ENCODE measurements at places on chromosomes 2 and 18. TPM values are rescaled to one million over a fixed set of nuclear protein-coding genes. Genes with fewer than 3 reads are reported as not detected.

DPP4 gene
- 6.9 TPM for total RNA-seq

- no peak for DNase-seq
These were observed 42.6 kb downstream of the CMPK2 start for GRCh38 chr2:6823111-6823510.

GRCh38 chr2:151767536-151767935 is 33.3 kb upstream of the NEB start:
- DNase-seq: no peak

GRCh38 chr2:20482725-20483124 is 35.9 kb downstream of the RHOB start:
- DNase-seq: no peak

GRCh38 chr2:30686000-30686399 is 121.2 kb downstream of the CAPN13 start:
- peak; percentile 47 for DNase-seq

GRCh38 chr2:127313406-127313805 is 19.5 kb upstream of the ERCC3 start:
- DNase-seq: no peak

- no peak for DNase-seq
These were observed at the start of gene REEP1 for GRCh38 chr2:86337244-86337835. Gene REEP1, minus strand, starts transcription at chr2:86337626. Its CDS starts 116 bp downstream, at chr2:86337510.

DNA sequence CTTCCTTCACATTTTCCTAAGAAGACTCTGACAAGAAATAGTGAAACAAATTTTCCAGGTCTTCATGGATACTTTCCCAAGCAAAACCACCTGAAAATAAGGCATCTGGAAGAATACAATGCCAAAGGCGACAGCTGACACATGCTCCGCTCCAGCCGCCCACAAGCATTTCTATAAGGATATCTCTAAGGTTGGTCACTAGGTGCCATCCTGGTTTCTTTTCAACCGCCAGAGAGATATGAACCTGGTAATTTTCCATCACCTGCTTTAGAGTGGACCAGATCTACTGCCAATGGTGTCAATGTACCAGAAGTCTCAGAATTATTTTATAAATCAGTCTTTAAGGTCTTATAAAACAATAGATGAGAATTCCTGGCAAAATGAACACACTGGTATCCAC is 97.2 kb downstream of the GAREM1 start:
- DNase-seq: no peak

DNAH6 gene
- total RNA-seq: 0.77 TPM

DNA sequence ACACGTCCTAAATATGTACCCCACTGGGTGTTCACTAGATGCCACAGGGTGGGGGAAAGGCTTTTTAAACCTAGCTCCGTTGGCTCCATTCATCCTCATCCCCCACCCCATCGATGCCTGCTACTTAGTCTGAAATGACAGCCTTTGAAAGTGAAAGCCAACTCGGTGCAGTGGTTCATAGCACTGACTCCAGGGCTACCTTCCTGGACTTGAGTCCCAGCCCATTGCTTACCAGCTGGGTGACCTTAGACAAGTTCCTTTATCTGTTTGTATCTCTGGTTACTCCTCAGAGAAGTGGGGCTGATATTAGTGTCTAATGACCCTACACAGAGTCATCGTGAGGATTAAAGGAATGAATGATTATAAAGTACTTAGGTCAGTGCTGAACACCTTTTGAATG is 24.4 kb downstream of the EHD3 start:
- DNase-seq: no peak

ANTXR1 gene
- 51.9 TPM for total RNA-seq

GRCh38 chr2:44063033-44063432 is 67.2 kb upstream of the LRPPRC start:
- DNase-seq: peak; percentile 12

RIOK3 gene
- total RNA-seq: 59.0 TPM

CTIF gene
- total RNA-seq: 196 TPM

- no peak for DNase-seq
These were observed 285.1 kb upstream of the HDAC4 start for GRCh38 chr2:239685965-239686364.

CDH20 gene
- total RNA-seq: 0.74 TPM

- DNase-seq: no peak
These were observed 93.8 kb downstream of the NRP2 start for GRCh38 chr2:205776139-205776538.

IL36RN gene
- total RNA-seq: not detected

DNA sequence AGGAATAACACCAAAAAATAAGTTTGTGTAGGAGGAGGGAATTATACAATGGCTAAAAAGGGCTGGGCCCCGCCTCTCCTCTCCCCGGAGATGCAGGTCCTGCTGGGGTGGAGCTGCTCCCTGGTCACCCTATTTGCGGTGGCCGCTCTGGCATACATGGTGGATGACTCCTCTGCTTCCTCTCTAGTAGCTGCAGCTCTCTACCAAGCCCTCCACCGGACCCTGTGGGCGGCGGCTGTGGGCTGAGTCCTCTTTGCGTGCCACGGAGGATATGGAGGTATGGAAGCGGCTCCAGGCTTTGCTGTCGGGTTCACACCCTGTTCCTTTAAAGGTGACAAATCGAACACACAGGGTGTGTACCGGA is 77.1 kb upstream of the SEC11C start:
- no peak for DNase-seq

DNA sequence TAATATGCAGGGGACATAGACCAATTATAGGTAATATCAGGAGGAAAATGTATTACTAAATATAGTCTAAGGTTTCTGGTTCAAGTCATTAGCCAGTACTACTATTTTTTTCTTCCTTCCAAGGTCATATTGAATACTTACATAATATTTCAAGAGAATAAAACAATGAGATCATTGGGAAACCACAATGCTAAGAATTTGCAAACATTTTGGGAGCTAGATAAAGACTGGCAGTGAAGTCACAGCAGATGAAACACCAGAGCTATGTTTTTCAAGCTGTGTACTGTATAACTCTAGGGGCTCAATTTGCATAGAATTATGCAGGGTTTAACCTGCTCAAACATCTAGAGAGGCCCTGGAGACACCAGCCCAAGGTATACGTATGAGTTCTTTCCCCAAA is 80.5 kb upstream of the KCNH7 start:
- DNase-seq: no peak

- DNase-seq: no peak
These were observed 73.6 kb downstream of the ZNF521 start for GRCh38 chr18:25278394-25278793.

DNA sequence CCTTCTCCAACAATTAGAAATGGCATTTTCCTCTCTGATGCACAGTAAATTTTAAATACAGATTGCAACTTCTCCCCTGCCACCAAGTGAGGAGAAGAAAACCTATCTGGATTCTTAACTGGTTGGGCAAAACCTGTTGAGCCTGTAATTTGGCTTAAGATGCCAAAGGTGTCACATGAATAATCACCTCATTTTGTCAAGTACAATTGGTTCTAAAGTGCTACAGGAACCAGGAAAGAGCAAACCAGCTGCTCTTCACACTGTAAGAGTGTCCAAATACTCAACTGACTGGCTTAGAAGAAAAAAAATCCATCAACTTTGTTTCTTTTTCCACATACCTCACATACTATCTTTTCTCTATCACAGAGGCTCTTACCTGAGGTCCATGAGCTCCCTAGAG is 35.4 kb downstream of the NPC1 start:
- no peak for DNase-seq

RNMT gene
- total RNA-seq: 23.2 TPM

- DNase-seq: no peak
These were observed at the start of gene CABLES1 for GRCh38 chr18:23134780-23135549. Gene CABLES1, plus strand, starts transcription at chr18:23135485. Its CDS starts 278 bp downstream, at chr18:23135763.

DNA sequence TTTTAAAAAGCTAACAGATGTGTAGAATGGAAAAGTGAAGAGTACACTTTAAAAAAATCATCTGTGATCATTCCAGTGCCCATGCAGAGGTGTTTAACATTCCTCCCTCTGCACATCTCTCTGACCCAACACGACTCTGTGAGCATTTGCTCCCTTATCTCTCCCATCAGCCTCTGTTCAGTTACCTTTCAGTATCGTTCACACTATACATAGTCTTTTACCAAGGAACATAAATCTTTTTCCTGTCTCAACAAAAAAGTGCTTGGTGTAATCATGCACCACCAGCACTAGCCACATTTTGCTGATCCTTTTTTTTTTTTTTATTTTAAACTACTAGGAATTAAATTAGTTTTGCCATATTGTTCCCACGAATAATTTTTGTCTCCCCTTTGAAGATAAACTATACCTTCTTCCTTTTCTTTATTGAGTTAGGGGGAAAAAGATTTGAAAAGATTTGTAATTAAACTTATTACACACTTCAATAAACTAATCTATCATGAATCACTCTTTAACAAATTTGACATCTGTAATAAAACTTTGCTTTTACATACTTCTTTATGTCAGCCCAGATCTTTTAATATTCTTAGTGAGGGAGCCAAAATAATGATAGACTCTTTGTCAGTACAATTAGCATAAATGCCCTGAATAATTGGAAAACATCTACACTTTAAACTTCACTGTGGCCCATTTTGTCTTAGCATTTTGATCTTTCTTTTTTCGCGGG is 489.8 kb upstream of the FANCL start:
- DNase-seq: no peak

DNA sequence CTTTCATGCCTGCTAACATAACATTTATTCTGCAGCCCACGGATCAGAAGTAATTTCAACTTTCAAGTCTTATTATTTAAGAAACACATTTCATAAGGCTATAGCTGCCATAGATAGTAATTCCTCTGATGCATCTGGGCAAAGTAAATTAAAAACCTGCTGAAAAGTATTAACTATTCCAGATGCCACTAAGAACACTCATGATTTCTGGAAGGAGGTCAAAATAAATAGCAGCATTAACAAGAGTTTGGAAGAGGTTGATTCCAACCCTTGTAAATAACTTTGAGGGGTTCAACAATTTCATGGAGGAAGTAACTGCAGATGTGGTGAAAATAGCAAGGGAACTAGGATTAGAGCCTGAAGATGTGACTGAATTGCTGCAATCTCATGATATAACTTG is 77.6 kb downstream of the CCDC148 start:
- DNase-seq: no peak

DNA sequence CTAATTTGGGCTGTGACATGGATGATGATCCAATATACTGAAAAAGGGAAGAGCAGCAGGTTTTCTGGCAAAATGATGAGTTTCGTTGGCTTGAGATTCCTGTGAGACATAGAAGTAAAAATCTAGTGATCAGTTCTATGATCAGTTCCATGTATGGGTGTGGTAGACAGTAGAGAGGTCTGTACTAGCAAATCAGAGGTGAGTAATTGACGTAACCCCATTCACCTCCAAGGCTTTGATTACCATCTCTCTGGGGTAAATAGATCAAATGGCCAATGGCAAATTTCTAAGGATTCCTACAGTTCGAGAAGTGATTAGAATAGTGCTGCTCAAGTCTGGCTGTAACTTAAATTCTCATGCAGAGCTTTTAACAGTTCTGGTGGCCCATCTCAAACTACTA is 6.4 kb downstream of the ITGA4 start:
- DNase-seq: no peak

DNA sequence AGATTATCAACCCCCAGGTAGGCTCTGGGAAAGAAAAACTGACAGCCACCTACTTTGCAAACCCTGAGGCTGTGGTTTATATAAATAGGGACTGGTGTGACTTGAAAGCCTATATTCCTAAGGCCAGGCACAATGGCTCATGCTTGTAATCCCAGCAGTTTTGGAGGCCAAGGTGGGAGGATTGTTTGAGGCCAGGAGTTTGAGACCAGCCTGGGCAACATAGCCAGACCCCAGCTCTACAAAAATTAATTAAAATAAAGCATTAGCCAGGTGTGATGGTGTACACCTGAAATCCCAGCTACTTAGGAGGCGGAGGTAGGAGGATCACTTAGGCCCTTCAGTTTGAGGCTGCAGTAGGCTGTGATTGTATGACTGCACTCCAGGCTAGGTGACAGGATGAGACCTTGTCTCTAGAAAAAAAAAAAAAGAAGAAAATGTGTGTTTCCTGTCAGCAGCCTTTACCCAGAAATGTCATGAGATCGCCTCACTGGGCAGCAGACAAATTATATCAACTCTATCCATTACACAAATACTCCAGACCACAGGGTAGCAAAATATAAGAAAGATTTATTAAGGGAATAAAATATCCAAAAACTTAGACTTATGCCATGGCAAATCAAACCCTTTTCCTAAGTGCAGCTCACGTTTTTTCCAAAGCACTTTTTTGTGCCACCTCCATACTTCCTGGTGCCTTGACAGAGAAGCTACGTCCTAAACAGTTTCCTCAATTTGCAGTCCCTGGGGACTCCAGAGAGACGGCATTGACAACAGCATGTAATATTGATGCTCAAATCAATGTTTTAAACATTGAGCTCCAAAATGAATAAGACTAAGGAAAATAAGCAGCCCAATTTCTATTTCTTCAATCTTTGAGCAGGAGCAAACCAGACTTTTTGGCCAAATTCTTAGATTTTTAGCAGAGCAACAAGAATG is 190.8 kb upstream of the NDUFV2 start:
- DNase-seq: no peak

POMC gene
- 3.4 TPM for total RNA-seq

DNA sequence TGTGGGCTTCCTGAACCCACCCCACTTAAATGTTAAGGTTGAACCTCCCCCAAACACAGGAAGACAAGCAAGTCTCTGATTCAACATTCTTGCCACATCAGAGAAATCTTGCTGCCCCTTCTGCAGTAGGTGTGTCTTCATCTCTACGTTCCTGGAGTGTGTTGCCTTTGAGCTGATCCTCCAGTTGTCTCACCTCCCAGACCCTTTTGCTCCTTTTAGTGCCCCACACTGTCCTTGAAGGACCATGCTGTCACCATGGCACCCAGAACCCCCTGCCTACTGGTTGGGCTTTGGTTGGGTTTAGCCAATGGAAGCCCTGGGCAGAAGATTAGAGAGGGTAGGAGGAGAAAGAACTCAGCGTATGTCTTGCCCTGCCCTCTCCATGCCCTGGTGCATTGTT is 10.7 kb downstream of the CAB39 start:
- DNase-seq: no peak

FAP gene
- 24.7 TPM for total RNA-seq

DNA sequence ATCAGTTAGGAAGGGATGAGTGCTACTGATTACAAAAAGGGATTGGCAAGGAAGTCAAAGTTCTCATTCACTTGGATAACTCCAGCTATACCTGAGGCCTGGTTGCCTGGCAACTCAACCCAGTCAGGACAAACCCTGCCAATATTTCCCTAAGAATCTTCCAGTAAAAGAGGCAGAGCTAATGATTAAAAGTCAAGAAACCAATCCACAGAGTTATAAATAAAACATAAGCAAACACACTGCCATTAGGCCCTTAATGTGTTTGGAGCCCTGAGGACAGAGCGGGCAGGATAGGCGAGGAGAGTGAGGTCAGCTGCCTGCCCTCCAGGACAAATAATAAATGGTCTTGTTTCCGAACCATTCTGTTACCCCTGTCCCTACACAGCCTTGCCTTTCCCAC is 215.6 kb upstream of the NABP1 start:
- DNase-seq: no peak

Data from mesenteric fat pad (tissue), 1 donor.